ENCODE measurements at places on chromosomes 11 and 22. TPM values are rescaled to one million over a fixed set of nuclear protein-coding genes. Genes with fewer than 3 reads are reported as not detected.

Gene SSTR3
- total RNA-seq, result not detected

Gene KRTAP5-8
- total RNA-seq, result not detected

Gene PIWIL4
- 0.07 TPM for total RNA-seq

Gene CCDC88B
- 14.3 TPM for total RNA-seq

Gene OR4B1
- total RNA-seq, result not detected

Gene NAALADL1
- 0.03 TPM for total RNA-seq

Gene CYP2D6
- 0.52 TPM for total RNA-seq

Gene CTSF
- total RNA-seq, result 34.1 TPM

Gene SAA2
- not detected for total RNA-seq

Gene CCDC73
- total RNA-seq, result not detected

Gene OR10A2
- total RNA-seq, result not detected

Gene OR52H1
- not detected for total RNA-seq

Gene PDHX
- 29.7 TPM for total RNA-seq

Gene FCHSD2
- 8.8 TPM for total RNA-seq

Gene IL10RA
- 0.03 TPM for total RNA-seq

Gene MB
- 6.7 TPM for total RNA-seq

Gene TRIM29
- 11.1 TPM for total RNA-seq

Gene CAPRIN1
- total RNA-seq, result 152 TPM

Gene CATSPERZ
- total RNA-seq, result 3.2 TPM

Gene GRM5
- total RNA-seq, result 0.01 TPM

Gene GGT5
- 1.8 TPM for total RNA-seq

Gene SESN3
- total RNA-seq, result 0.14 TPM

Gene TBCEL
- 8.4 TPM for total RNA-seq

Gene CCDC15
- total RNA-seq, result 0.57 TPM

Gene YPEL1
- total RNA-seq, result 0.23 TPM

Gene OR5W2
- not detected for total RNA-seq

Gene TMEM121B
- 0.16 TPM for total RNA-seq

Gene RBMXL2
- not detected for total RNA-seq

Gene PLEKHA7
- 28.7 TPM for total RNA-seq

Gene INPP5J
- 0.78 TPM for total RNA-seq

Gene CDHR5
- not detected for total RNA-seq

Gene BDNF
- total RNA-seq, result 10.6 TPM

Gene GNAZ
- 3.2 TPM for total RNA-seq

Gene CRYBB3
- 0.22 TPM for total RNA-seq

Gene CRYAB
- 6.0 TPM for total RNA-seq

Gene WNT11
- total RNA-seq, result 1.4 TPM

Gene SLC22A25
- not detected for total RNA-seq

Gene MDK
- total RNA-seq, result 21.8 TPM

Gene ABCG4
- 0.39 TPM for total RNA-seq

Gene KRTAP5-1
- total RNA-seq, result not detected
